Glutamatergic neuron (in vitro differentiated cells): ENCODE measurements at places on chromosomes 7 and 10. TPM values are rescaled to one million over a fixed set of nuclear protein-coding genes. Genes with fewer than 3 reads are reported as not detected.
A peak's percentile ranks its signal among the peaks of the same experiment; 100 is the strongest.

GRCh38 chr7:74275401-74275881, 13.8 kb upstream of the CLIP2 start:
- no peaks in the 10 kb centered on the region for H3K36me3 ChIP-seq
- peak; percentile 51 for DNase-seq
- H3K4me3 ChIP-seq = no peak overlapping the region

The CAMK1D gene
- 29.8 TPM for total RNA-seq

- H3K4me1 ChIP-seq = no peaks in the 10 kb centered on the region
- no peak overlapping the region for H3K4me3 ChIP-seq
- H3K36me3 ChIP-seq = peaks cover 19% of the 10 kb centered on the region
- peaks cover 3% of the 10 kb centered on the region for H3K27me3 ChIP-seq
- no peak for DNase-seq
Observed at GRCh38 chr7:154861589-154861988, 141.3 kb downstream of the PAXIP1 start.

DNA sequence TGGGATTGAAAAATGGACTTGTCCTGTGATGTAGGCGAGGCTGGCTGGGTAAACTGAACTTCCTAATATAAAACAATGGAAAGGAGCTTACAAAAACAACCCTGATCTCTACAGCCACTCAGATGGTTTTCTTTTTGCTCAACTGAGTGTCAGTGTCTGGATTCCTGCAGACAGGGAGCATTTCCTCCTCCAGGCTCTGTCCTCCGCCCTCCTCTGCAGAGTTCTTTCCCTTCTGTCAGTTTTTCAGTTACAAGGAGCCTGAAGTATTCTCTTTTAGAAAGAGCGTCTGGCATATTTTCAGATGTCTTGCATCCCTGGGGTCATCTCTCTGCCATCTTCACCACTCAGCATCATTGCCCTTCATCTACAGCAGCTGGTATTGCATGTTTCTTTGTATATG, 50.0 kb upstream of the PITRM1 start:
- no peak overlapping the region for H3K27ac ChIP-seq
- H3K27me3 ChIP-seq = peaks cover 5% of the 10 kb centered on the region
- no peak for DNase-seq
- no peak overlapping the region for H3K4me3 ChIP-seq
- peaks cover 6% of the 10 kb centered on the region for H3K4me1 ChIP-seq
